Fibroblast of villous mesenchyme (primary cell): ENCODE measurements at places on chromosomes 7 and 10. TPM values are rescaled to one million over a fixed set of nuclear protein-coding genes. Genes with fewer than 3 reads are reported as not detected.
A peak's percentile ranks its signal among the peaks of the same experiment; 100 is the strongest.

DNAH11 gene
- total RNA-seq = under 0.01 TPM in 2 replicates

- DNase-seq = peak; percentile 11
These were observed 8.3 kb upstream of the MMP21 start for GRCh38 chr10:125783957-125784356.

GRCh38 chr7:21330462-21331178 lies 97.3 kb upstream of the SP4 start:
- no peak for DNase-seq

- DNase-seq = no peak
These were observed 29.0 kb upstream of the KNDC1 start for GRCh38 chr10:133131053-133131452.

- DNase-seq = no peak
These were observed 81.8 kb downstream of the PAX2 start for GRCh38 chr10:100826983-100827818.
